Upper lobe of right lung (tissue), 1 donor: ENCODE measurements at places on chromosomes 5 and 9.

DNA sequence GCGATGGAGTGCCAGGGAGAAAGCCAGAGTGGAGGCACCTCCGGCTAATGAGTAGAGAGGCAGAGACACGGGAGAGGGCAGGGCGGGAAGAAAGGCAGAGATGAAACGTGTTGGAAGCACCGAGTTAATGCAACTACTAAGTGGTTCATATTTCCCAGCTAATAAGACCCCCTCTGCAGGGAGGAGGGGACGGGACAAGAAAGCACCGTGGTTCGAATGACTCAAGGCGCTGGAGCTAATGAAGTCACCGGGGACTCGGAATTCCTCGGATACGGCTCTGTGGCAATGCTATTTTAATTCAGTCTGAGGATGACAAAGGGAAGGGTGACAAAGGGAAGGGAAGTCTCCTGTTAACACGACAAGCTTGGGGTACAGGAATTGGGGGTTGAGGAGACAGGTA, 54.5 kb upstream of the RAPGEF1 start:
- no peak for DNase-seq

- peak; percentile 63 for DNase-seq
These were observed 156.8 kb downstream of the MACROH2A1 start for GRCh38 chr5:135242021-135242865.

DNA sequence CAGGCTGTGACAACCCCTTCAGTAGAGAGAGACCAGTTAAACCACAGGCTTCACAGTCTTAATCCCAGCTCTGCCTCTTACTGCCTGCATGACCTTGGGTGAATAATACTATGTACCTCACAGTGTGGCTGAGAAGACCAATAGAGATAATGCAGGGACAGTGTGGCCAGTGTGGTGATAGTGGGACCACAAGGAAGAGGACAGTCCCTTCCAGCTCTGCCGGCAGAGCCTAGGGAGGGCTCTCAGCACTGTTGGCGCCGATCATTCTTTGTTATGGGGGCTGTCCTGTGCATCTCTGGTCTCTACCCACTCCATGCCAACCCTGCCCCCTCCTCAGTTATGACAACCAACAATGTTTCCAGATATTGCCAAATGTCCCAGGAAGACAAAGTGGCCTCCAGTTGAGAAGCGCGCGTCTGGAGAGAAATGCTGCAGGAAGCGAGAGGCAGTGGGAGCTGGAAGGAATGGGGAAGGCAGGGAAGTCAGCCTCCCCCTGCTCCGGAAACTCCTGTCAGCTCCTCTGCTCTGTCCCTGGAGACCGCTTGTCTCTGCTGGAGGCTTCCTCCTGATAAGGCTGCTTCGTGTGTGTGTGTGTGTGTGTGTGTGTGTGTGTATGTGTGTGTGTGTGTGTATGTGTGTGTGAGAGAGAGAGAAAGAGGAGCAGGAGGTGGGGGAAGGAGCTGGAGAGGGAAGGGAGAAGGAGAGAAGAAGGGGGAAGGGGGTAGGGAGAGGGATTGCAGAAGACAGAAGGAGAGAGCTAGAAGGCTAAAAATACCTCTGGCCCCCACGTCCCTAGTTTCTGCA, 31.8 kb upstream of the FABP6 start:
- no peak for DNase-seq

DNA sequence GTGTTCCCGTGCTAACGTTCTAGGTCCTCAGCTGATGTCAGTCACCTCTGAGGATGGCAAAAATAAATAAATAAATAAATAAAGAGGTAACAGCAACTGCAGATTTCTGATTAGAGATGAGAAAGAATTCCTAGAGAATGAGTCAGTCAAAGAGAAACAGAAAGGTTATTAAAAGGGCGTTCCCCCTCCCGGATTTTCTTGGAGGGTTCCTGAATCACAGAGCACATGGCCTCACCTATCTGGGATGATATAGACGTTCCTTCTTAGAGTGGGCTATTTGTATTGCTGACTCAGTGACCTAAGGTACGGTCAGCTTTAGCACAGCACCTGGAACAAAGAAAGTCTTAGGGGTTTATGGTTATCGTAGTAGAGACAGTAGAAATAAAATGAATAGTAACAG, 30.6 kb downstream of the HTR4 start:
- no peak for DNase-seq

GRCh38 chr9:130235558-130236435, 29.8 kb upstream of the HMCN2 start:
- peak; percentile 84 for DNase-seq

DNA sequence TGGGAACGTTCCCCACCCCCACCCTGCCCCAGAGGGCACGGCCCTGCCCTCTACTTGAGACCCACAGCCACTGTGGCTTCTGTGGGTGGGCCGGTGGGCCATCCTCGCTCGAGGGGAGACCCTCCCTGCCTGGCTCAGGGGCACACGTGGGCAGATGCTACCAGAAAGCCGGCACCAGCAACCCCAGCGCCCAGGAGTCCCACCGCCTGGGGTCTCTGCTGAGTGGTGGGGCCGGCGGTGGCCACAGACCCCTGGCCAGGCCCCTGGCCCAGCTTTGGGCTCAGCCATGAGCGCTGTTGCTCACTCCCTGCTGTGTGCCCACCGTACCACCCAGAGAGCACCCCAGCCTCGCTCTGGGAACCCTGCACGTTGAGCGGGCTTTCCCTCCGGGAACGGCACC, 16.5 kb upstream of the NRARP start:
- DNase-seq = no peak

DNA sequence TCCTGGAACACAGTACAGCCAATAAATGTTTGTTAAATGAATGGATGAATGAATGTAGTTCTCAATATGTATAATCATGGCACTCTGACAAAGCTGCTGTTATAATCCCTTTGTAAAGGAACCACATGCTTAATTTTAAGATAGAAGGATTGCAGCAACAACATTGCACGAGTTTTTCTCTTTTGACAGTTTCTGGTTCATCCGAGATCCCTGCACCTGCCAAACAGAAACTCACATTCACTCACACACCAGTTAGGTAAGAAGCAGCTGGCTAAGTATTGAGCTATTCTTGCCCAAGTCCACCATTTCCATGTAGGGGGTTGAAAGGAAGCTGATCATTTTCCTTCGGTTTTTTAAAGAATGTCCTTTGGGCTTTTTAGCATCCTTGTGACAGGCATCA, 133.7 kb upstream of the MAP1B start:
- no peak for DNase-seq

DNA sequence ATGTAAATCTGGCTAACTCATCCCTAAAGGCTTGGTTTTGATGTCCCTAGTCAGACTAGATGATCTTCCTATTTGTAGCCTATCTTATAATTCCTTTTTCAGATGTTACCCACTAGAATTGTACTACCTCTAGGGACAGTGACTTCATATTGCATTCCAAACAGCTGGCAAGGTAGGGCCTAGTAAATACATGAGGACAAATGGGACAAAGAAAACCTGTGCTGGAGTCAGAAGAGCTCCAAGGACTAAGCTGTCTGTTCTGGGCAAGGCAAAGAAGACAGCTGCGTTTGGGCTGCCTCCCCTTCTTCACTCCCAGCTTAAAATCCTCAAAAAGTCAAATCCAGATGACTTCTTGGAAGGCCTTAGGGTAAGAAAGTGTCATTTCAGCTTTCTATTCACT, 10.0 kb downstream of the DMXL1 start:
- DNase-seq = no peak

GRCh38 chr9:97990259-97990658, 7.1 kb downstream of the ANP32B start:
- DNase-seq = no peak

DNA sequence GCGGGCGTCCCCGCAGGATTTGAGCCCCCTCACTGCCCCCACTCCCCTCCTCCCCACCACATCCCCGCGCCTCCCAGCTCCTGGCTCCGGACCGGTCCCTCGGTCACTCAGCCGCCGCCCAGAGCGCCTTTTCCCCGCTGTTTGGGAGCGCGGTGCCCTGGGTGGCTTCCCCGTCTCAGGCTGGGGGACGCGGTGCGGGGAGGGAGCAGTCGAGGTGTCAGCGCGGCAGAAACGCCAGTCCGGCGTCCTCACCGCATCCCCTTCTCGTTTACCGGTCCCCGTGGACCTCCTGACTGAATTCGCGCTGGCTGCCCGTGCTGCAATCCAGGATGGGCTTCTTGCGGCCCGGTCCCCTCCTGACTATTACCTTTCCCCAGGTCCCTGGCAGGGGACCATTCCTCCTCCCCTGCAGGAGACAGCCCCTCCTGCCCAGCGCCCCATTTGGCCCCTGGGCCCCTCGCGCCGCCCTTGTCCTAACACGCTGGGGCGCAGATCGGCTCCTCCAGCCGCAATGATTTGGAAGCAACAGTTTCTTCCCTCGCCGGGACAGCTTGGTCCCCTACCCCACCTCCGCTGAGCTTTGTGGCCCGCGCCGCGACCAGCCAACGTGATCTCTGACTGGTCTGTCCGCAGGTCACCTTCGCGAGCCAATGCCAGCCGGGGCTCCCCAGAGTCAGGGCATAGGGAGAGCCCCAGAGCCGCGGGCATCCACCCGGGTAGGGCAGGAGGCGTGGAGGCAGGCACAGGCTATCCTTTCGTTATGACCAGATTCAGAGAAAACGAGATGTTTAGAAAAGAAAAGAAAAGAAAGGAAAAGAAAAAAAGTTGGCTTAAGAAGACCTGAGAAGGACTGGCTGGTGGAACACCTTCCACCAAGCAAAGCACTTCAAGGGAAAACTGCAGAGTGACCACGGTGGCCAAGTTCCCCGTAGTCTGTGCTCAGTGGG, 1.2 kb downstream of the ANKRD33B start:
- DNase-seq = peak; percentile 71

GRCh38 chr9:133117271-133118178, 3.5 kb downstream of the RALGDS start:
- no peak for DNase-seq

DNA sequence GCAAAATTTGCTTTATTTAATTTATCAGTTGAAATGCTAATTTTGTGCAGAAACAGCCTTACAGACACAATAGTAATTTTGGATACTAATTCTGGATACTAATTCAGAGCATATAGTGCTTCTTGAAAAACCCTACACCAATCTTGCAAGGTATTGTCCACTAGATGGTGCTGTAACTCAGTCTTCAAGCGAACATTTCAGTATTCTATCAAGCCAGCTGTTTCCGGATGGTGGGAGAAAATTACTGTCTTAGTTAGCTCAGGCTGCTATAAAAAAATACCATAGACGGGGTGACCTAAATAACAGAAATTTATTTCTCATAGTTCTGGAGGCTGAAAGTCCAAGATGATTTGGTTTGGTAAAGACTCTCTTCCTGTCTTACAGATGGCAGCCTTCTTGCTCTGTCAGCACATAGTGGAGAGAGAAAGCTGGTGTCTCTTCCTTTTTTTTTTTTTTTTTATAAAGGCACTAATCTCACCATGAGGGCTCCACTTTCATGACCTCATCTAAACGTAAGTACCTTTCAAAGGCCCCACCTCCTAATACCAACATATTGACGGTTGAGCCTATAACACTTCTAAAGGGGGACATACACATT, 1306.5 kb upstream of the CDH9 start:
- no peak for DNase-seq

DNA sequence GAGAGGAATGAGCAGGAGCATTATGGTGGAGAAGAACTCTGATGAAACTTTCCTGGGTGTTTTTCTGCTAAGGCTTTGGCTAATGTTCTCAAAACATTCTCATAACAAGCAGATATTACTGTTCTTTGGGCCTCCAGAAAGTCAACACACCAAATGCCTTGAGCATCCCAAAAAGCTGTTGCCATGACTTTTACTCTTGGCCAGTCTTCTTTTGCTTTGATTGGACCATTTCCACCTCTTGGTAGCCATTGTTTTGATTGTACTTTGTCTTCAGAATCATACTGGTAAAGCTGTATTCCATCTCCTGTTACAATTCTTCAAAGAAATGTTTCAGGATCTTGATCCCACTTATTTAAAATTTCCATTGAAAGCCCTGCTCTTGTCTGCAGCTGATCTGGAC, 139.6 kb downstream of the MAN2A1 start:
- DNase-seq = no peak

DNA sequence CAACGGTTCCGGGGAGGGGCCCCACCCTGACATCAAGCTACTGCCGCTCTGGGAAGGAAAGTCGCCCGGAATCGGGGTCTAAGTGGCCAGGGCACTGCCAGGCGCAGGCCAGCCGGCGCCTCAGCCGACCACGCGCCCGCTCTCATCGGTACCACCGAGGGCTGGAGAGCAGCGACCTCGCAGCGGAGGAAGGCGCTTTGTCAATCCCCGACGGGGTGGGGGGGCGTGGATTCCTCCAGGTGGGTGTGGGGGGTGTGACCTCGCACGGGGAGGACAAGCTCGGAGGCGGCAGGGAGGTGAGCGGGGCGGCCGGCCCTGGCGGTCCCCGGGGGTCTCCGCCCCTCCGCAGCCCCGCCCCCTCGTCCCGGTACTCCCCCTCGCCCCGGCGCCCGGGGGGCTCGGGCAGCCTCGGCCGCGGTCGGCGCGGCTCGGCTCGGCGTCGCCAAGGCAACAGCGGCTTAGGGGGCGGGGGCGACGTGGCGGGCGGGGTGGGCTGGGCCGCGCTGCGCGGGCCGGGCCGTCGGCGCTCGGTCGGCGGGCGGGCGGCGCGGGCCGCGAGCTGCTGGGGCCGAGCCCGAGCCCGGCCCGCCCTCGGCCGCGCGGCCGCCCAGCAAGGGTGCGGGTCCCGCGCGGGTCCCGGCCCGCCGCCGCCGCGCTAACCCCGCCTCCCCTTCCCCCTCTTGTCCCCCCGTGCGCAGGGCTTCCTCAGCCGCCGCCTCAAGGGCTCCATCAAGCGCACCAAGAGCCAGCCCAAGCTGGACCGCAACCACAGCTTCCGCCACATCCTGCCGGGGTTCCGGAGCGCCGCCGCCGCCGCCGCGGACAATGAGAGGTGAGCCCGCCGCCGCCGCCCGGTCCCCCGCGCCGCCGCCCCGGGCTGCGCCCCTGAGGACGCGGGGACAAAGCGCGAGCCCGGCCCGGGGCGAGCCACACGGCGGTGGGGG, 47.5 kb downstream of the DAB2IP start:
- peak; percentile 82 for DNase-seq

- no peak for DNase-seq
These were observed 240.8 kb upstream of the ZNF462 start for GRCh38 chr9:106622164-106622487.

DNA sequence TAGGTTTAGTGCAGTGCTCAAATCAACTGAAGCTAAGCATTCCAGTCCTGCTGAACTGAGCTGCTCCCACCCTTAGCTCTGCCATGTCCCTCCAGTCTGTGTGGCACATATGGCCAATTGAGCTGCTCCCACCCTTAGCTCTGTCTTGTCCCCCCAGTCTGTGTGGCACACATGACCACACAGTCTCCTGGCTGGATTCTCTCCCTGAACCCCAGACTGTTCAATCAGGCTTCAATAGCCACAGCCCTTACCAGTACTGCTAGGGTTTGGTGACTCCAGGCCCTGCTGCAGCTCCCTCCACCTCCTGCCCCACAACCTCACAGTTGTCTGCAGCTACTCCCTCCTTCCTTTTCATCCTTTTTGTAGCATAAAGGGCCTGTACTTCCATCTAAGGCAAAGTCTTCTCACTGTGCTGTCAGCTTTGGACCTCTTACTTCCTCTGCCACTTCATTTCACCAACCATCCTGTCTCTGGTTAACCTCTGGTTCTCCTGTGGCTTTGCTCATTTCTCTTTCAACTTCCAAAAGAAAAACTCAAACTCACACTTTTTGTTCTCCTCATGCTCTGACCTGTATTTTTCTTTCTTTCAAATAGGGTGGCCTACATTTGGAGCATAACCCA, 50.8 kb downstream of the ADAMTS12 start:
- no peak for DNase-seq

- DNase-seq = no peak
These were observed 1.2 kb upstream of the PAPPA start for GRCh38 chr9:116152390-116152789.

GRCh38 chr5:58462623-58463230, 2.8 kb upstream of the PLK2 start:
- no peak for DNase-seq

- no peak for DNase-seq
These were observed 180.6 kb downstream of the COMMD10 start for GRCh38 chr5:116265471-116265870.

- peak; percentile 66 for DNase-seq
These were observed 26.9 kb upstream of the EXOC3 start for GRCh38 chr5:415928-416635.
